ENCODE measurements at places on chromosomes 13 and 19.
A peak's percentile ranks its signal among the peaks of the same experiment; 100 is the strongest.

- no peak for DNase-seq
Measured at GRCh38 chr19:42634409-42635232, 39.9 kb upstream of the CEACAM8 start.

GRCh38 chr13:59545007-59545406 is 618.7 kb downstream of the DIAPH3 start:
- no peak for DNase-seq

DNA sequence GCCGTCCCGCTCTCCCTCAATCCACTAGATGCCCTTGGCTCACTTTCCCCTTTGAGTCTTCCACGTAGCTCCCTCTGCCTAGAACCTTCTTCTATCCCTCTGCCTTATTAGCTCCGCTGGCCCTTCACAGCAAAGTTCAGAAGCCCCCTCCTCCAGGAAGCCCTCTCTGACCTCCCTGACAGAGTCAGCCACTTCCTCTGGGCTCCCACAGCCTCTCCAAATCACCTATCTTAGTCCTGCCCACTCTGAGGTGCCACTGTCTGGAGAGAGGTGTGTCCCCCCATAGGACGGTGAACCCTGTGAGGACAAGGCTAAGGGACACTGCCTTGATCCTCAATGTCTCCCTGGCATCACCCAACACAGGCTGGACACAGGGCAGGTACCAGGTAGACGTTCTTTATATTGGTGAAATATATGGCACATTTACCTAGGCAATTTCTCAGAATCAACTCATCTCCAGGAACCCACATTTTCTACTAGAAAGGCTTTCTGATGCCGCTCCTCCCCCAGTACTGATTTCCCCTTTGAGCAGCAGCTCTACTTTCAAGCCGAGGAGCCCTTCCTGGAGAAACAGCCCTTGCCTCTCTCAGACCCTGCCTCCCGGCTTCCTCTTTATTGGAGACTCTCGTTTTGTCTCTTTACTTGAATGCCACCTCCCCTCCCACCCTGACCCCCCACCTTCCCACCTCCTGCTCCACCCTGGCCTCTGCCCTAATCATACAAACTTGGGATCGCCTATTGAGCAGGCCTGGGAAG is 3.4 kb upstream of the TGFB1 start:
- DNase-seq = peak; percentile 50

DNA sequence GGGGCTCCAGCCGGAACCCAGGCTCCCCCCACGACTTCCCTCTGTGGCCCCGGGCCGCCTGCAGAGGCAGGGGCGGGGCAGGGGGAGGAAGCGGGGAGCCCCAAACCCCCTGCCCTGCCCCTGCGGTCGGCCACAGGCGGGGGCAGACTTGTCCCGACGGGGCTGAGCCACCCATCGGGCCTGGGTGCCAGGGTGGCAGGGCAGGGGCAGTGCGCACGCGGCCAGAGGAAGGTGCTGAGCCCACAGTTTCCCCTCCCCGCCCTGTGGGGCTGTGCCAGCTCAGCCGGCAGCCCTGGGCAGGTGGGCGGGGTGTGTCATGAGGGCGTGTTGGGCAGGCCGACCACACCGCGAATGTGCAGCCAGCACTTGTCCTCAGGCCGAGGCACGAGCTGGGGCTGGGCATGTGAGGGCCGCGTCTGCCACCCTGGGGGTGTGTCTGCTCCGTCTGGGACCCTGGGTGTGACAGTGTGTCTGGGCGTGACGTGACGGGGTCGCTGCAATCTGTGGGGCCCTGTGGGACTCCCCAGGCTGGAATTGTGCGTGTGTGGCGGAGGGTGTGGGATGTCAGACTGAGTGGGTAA is 17.7 kb downstream of the CCDC97 start:
- DNase-seq = peak; percentile 92

- no peak for DNase-seq
Measured at GRCh38 chr19:31262725-31263191, 86.5 kb downstream of the TSHZ3 start.

DNA sequence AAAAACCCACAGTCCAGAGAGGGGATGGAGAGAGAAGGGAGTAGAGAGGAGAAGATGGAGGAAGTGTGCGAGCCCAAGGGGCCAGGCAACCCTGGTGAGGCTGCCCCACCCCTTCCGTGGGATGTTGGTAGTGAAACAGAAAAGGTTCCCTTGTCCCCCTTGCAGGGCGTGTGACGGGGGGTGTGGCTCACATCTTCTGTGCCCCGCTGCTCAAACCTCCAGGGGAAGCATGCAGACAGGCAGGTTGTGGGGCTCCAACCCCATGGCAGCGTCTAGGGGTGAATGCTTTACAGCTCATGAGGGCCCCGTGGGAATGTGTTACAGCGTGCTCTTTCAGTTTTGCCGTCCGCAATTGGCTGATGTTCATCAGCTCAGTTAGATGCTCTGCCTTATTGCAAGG is 14.7 kb upstream of the EVI5L start:
- no peak for DNase-seq

- DNase-seq = no peak
Measured at GRCh38 chr19:15445807-15446376, 3.9 kb downstream of the WIZ start.

DNA sequence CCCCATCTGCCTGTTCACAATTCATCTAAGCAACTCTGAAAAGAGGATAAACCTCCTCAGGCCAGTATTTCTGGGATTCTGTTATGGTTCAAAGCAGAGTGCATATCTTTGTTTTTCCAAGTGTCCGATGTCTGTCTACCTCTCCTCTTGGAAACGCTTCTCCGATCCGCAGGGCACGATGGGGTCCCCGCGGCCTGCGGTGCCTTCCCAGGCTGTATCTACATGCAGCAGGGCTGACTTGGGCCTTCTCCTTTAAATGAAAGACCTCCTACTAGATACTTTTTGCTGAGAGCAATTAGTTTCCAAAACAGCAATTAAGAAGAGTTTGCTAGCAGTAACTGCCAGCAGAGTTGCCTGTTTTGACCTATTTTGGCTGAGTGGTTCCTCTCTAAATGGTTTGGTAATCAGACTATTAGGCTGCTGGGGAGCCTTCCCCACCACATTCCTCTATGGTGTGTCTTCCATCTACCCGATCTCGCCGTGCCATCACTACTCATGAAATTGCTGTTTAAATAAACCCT is 23.5 kb downstream of the COL4A2 start:
- DNase-seq = no peak

DNA sequence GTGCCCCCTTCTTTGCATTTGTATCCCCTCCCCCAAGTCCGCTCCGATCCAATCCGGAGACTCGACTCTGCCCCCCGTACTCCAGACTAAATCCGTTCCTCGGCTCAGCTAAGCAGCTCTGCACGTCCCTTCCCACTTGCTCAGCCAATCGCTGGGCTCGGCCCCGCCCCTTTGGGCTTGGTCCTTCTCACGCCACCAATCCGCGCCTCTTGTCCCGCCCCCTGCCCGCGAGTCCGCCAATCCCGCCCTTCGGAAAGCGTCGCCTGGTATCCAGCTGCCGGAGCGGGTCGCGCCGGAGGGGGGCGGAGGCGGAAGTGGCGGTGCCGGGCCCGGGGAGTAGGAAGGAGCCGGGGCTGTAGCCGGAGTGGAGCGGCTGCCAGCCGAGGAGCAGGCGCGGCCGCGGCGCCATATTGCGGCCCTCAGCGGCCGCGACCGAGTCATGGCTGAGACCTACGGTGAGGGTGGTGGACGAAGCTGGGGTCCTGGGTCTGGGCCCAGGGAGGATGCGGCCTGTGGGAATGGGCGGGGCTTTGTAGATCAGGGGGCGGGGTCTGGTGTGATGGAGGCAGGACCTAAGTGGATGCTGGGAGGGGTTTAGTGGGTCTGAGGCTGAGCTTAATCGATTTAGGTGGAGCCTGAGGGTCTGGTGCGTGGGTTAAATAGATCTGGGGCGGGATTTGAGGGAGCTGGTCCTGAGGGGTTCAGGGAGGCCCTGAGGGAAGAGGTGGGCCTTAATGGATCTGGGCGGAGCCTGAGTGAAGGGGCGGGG is at the start of gene RAB4B:
Gene RAB4B, plus strand, starts transcription at position 311 of the 769 bp plus-strand sequence. Its CDS starts 129 bp downstream, at position 440.
- peak; percentile 100 for DNase-seq

- DNase-seq = no peak
Measured at GRCh38 chr13:30880151-30880855, 25.8 kb upstream of the MEDAG start.

DNA sequence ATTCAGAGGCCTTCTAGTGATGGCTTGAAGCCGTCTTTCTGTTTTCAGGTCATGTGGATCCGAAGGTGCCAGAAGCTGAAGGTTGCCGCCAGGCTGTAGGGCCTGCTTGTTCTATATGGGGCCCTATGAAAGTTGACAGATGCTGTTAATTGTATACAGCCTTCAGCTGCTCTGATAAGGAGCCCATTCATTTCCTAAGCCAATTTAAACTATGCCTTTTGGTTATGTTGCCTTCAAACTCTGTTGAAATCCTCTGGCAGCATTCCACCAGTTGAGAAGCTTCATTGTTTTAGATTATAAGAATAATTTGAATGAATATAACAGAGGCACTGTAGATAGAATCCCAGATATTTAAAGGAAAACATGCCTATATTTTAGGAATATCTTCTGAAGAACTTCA is 34.4 kb downstream of the RAP2A start:
- no peak for DNase-seq

GRCh38 chr13:67509018-67509417 is 278.9 kb upstream of the PCDH9 start:
- DNase-seq = no peak

DNA sequence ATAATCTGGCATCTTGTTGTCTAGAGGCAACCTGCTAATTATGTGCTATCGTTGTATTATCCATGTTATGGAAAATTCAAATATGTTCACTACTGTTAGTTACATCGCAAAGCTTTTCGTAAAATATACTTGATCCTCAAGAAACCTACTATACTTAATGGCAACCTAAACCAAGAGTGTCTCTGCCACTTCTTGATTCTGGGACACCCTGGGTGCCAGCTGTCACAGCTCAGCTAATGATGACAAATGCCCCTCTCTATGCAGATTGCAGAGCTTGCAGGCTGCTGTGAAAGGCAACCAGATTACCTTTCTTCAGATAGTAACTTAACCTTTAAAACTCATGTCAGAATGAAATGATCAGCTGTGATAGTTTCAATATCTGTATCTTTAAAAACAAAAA is 8.9 kb upstream of the MAB21L1 start:
- DNase-seq = no peak

DNA sequence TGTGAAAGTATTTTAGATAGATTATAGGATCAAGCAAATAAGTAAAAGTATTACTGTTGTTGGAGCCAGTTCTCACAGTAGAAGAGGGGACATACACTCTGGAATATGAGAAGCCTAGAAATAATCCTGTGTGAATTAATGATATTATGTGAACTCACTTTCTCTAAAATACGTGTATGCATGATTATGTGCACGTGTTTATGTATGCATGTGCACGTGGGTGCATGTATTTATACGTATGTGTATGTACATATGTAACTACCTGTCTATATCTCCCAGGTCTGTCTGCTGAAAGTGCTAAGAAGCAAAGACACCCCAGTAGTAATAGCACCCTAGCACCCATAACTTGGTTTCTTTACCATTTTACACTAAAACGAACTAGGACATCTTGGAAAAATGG is 41.5 kb upstream of the PDX1 start:
- DNase-seq = no peak

GRCh38 chr13:64810750-64811149 is 2419.4 kb downstream of the PCDH9 start:
- DNase-seq = no peak

DNA sequence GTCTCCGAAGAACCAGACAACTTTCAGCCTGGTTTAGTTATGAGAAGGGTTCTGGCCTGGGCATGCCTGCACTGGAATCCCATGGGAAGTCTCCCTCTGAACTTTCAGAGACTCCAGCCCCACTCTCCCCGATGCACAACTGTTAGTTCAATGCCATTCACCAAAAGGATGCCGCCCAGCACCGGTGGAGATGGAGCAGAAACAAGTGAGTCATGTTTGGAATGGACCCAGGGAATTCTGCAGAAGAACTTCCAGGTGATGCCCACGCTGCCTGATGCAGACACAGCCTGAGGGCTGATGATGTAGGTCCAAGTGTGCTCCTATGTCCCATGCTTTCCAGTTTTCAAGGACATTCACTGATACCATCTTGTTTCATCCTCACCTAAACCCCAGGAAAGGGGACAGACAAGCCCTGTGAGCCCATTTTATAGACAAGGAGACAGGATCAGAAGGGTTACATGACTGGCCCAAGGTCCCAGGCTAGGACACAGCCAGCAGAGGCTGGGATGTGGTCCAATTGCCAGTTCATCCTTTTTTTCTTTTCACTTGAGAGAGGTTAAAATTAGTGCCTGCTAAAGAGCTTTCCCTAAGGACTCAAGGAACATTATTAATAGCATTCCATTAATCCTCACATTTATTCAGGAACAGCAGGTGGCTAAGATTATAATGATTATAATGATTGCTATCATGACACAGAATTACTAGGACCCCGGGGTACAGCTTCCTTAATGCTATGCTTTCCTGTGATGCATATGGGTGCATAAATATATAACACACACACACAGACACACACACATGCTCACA is 39.5 kb downstream of the SIAH3 start:
- DNase-seq = no peak

GRCh38 chr13:112803422-112803821 is 113.6 kb downstream of the ATP11A start:
- no peak for DNase-seq

GRCh38 chr19:30403203-30403985 is 31.2 kb downstream of the ZNF536 start:
- DNase-seq = no peak

DNA sequence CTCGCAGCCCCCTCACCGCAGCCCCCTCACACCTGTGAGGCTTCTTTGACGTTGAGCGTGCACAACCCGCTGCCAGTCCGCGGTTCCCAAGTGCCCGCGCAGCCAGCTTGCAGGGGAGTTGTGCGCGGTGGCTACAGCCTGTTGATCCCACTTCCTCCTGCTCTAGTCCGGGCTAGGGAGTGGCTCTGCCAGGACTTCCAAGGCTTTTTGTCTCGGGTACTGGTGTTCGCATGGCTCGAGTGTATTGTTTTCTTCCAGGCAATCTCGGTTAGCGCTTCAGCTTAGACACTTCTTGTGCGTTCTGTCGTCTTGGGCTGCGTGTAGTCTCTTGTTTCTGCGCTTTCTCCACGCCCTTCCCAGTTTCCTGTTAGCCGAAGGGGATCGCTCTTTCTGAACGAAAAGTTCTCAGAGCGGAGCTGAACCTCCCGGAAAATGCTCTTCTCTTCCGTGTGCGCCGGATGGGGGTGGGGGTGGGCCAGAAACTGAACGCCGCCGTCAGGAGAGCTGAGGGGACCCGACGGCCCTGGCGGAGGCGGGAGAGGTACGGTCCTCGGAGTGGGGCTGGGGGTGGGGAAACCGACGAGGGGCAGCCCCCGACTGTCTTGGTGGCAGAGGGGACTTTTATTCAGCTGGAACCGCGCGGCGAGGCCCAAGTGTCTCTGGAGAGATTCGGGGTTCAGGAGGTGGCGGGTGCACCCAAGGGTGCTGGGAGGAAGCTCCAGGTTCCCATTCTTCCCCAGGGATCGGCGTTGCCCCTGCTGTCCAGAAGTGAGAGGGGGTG is 697 bp upstream of the DGKH start:
- peak; percentile 22 for DNase-seq

GRCh38 chr19:1571358-1571757 is 3.2 kb upstream of the MEX3D start:
- no peak for DNase-seq

- DNase-seq = no peak
Measured at GRCh38 chr19:49861107-49861506, 6.3 kb downstream of the PNKP start.
